Right atrium auricular region (tissue), 2 donors: ENCODE measurements at places on chromosomes 3 and 15. TPM values are rescaled to one million over a fixed set of nuclear protein-coding genes. Genes with fewer than 3 reads are reported as not detected.

DNA sequence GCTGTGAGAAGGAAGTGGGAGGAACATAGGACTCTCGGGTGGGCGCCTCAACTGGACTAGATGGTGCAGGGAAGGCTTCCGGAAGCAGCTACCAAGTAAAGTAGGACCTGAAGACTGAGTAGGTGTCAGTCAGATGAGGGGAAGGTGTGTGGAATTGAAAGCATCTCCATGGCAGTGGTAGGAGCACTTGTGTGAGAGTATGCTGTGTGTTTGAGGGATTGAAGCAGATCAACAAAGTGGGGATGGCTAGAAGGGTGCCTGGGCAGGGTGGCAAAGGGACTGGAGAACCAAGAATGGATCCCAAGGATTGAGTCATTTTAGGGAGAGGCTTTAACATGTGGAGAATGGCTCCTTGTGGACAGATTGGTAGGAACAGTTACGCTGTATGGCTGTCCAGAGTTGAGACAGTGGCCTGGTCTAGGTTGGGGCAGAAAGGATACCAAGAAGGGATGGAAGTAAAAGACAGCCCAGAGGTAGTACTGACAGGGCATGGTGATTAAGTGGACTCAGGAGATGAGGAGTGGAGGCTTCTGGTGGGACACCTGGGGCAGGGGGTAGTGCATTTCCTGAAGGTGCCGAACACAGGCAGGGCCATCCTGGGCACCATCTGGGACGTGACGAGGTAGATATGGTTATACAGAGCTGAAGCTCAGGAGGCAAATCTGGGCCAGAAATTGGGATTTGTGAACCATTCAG is 1.5 kb downstream of the UQCC5 start:
- peaks cover 20% of the 10 kb centered on the region for H3K36me3 ChIP-seq
- H3K27ac ChIP-seq, result peak overlapping the region; percentile 87
- no peaks in the 10 kb centered on the region for H3K27me3 ChIP-seq
- H3K4me3 ChIP-seq, result peak overlapping the region; percentile 58

DNA sequence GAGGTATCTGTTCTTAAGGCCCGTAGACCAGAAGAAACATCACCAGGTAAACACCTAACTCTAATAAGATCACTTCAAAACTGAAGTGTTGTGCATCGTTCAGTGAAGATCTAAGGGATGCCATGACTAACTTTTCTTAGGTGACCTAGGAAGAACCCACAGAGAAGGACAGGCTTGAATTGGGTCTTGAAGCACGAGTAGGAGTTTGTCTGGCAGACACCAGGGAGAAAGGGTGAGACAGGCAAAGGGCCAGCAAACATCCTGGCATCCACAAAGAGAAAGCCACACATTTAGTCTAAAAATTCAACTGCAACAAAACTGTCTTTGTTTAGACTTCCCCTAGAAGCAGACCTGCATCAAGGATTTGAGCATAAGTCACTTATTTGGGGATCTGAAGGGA is 15.5 kb upstream of the CMTM8 start:
- no peaks in the 10 kb centered on the region for H3K36me3 ChIP-seq
- no peak overlapping the region for H3K27ac ChIP-seq
- no peak for DNase-seq
- H3K4me3 ChIP-seq, result no peak overlapping the region
- no peaks in the 10 kb centered on the region for H3K27me3 ChIP-seq

DNA sequence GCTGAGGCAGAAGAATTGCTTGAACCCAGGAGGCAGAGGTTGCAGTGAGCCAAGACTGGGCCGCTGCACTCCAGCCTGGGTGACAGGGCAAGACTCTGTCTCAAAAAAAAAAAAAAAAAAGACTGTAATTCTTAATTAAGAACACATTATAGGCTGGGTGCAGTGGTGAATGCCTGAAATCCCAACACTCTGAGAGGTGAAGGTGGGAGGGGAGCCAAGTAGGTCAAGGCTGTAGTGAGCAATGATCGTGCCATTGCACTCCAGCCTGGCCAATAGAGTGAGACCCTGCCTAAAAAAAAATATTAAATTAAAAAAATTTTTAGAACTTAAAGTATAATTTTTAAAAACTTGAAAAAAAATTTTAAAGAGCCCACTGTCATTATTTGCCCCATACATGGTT is 13.4 kb upstream of the ARPIN start:
- no peaks in the 10 kb centered on the region for H3K4me1 ChIP-seq
- DNase-seq, result no peak
- H3K27ac ChIP-seq, result no peak overlapping the region
- no peaks in the 10 kb centered on the region for H3K27me3 ChIP-seq

DNA sequence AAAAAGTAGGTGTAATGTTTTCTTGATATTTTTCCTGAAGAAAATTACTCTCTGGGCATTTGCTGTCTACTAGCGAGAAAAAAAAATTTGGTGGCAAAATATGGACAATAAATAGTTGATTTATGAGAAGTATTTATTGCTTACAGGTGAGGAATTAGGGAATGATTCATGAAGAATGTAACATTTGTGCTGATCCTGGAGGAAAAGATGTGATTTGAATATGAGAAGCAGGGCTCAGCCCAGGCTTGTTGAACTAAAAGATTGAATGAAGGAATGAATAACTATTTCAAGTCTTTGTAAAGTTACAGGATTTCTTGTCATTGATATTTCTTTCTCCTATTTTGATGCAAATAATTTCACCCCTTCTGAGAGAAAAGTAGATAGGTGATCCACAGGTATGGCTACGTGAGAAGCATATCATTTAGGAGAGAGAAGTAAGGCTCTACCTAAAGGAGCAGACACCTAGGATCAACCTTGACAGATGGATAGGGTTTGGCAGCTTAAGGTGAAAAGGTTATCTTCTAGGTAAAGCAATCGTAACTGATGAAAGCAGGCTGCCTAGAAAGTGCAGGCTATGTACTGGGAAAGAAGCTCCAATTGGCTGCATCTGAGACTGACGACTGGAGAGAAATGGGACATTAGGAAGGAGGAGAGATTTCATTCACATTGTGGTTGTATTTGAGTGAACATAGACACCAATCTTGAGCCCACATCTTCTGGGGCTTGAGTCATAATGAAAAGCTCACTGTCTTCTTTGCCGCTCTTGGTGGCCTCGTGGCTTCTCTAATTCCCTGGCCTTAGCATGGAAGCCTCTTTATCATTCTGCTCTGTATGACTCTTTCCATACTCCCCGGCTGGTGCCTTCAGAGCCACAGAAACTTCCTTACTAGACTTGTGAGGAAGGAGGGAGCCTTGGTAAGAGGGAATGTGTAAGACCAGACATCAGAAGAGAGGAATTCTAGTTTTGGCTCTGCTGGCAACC is 106.5 kb downstream of the P3H2 start:
- H3K4me3 ChIP-seq, result no peak overlapping the region
- H3K36me3 ChIP-seq, result no peaks in the 10 kb centered on the region
- no peaks in the 10 kb centered on the region for H3K27me3 ChIP-seq
- no peaks in the 10 kb centered on the region for H3K4me1 ChIP-seq
- no peak overlapping the region for H3K27ac ChIP-seq

GRCh38 chr3:138349926-138350665 is 1.7 kb downstream of the MRAS start:
- peaks cover 5% of the 10 kb centered on the region for H3K36me3 ChIP-seq
- no peak for DNase-seq
- H3K27me3 ChIP-seq, result no peaks in the 10 kb centered on the region
- H3K27ac ChIP-seq, result peak overlapping the region; percentile 94

DNA sequence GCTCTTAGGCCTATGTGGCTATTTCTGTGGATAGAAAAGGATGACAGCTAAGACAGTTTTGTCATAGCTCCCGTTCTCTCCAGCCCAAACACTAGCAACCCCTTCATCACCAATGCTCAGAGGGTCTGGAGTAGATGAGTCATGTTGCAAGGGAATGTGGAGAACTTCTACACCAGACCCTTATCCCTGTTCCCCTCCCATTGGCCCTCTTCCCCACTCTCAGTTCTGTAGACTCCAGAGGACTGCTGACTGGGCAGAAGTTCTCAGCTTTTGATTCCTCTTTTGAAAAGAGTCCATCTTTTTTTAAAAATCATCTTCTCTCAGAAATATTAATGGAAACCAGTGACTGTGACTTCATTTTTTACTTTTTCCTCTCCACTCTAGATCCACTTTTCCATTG is 2.4 kb upstream of the MYZAP start:
- no peaks in the 10 kb centered on the region for H3K27me3 ChIP-seq
- H3K4me1 ChIP-seq, result no peaks in the 10 kb centered on the region
- peaks cover 11% of the 10 kb centered on the region for H3K36me3 ChIP-seq
- no peak for DNase-seq
- no peak overlapping the region for H3K4me3 ChIP-seq
- H3K27ac ChIP-seq, result peak overlapping the region; percentile 37

Gene GMNC
- 0.59 TPM for total RNA-seq

Gene SUCNR1
- 1.1 TPM for total RNA-seq

Gene EFCAB12
- not detected for total RNA-seq

Gene ANKRD28
- total RNA-seq, result 11.3 TPM
